ENCODE measurements at places on chromosomes 12 and 14. TPM values are rescaled to one million over a fixed set of nuclear protein-coding genes. Genes with fewer than 3 reads are reported as not detected.

DNA sequence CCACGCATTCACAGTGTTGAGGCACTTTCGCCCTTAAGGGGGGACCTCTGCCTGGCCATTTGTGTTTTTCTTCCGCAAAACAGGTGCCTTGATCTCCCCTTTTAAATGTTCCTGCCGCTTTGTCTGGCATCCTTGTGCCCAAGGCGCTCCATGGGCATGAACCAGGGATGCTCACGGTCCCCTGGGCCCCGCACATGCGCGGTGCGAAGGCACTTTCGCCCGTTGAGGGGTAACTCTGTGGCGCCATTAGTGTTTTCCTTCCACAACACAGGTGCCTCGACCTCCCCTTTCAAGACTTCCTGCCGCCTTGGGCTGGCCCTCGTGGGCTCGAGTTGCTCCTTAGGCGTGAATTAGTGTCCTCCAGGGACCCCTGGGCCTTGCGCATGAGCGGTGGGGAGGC is 335.5 kb downstream of the ALG10 start:
- no peak for DNase-seq

DNA sequence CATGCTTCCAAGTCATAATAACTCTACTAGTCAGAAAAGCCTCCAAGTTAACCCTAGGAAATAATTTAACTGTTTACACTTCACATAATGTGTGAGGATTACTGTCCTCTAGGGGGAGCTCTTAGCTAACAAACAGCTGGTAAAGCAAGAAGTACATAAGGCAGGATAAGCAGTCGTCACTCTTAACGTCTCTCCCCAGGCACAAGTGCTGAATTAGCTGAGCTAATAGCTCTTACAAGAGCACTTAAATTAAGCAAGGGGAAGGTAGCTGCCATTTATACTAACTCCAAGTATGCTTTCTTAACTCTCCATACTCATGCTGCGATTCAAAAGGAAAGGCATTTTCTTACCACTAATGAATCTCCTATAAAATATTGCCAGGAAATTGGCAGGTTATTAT is 79.3 kb upstream of the TSPAN11 start:
- DNase-seq: no peak

- DNase-seq: no peak
Measured at GRCh38 chr12:70837026-70837425, 83.5 kb downstream of the PTPRR start.

GRCh38 chr12:114013575-114014345 is 47.6 kb upstream of the RBM19 start:
- no peak for DNase-seq

DNA sequence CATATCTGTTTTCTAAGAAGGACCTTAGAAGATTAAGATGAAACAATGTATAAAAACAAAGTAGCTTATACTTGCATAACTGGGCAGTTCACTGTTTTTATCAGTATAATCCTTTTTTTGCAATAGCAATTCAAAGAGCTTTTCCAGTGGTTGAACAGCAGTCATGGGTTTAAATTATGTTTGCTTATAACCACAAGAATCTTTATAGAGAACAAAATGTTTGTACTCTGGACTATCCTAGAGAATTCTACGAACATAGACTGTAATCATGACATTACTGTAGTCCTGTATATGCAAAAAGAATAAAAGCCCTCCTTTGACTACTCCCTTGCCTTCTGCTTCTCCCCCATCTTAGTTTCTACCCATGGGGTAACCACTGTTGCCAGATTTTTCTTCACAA is 5.7 kb downstream of the FAM177A1 start:
- no peak for DNase-seq

DNA sequence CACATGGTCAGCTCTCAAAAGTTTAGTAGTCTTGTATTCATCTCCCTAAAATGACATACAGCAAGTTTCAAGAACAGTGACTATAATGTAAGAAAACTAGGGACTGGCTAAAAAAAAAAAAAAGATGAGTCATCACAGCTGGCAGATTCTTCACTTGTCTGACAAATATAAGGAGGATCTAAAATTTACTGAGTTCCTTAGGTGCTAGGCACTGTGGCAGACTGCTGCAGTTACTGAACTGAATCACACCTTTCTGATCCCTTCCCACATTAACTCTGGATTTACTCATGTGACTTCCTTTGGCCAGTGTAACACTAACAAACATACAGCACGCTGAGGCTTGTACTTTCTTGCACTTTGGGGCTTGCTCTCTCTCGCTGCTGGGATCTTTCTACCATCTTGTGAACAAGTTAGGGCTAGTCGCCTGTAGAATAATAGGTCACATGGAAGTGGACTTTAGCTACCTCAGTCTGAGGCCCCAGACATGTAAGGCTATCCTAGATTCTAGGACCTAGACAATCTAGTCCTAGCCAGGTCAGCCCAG is 32.1 kb downstream of the BAZ1A start:
- DNase-seq: no peak

- no peak for DNase-seq
Measured at GRCh38 chr14:58200480-58200841, 512 bp downstream of the ACTR10 start.

DNA sequence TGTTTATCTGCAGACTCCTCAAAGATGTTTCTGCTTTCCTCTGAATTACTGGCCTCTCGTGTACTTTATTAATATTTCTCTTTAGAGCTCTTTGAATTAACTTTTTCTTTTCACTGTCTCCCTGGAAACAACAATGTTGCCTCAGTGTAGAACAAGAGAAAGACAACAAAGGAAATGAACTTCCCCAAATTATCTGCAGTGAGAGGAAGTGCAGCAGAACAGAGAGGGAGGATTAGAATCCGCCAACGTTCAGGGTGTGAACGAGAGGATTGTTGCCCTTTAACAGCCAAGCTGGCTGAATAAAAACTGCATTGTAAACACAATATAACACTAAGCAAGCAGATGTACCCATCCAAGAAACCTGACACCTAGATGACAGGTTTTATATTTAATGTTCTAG is 375.9 kb downstream of the GALC start:
- no peak for DNase-seq

GRCh38 chr12:67103521-67103920 is 165.6 kb upstream of the CAND1 start:
- DNase-seq: no peak

DNA sequence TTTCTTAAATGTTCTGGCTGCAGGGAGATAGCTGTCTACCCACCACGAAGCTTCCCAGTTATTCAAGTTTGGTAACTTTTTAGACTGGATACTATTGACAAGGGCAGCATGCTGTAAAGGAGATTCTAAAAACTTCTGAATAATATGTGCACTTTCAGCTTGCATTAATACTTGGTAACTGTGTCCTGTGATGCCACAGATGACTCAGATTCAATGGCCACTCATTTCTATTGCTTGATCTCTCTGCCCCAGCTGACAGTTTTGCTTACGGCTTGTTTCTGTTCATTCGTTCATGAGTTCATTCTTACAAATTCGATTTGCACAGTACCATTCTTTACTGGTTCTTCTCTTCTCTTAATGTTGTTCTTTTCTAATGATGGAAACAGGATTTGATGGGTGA is 142.8 kb downstream of the PELI2 start:
- no peak for DNase-seq

DNA sequence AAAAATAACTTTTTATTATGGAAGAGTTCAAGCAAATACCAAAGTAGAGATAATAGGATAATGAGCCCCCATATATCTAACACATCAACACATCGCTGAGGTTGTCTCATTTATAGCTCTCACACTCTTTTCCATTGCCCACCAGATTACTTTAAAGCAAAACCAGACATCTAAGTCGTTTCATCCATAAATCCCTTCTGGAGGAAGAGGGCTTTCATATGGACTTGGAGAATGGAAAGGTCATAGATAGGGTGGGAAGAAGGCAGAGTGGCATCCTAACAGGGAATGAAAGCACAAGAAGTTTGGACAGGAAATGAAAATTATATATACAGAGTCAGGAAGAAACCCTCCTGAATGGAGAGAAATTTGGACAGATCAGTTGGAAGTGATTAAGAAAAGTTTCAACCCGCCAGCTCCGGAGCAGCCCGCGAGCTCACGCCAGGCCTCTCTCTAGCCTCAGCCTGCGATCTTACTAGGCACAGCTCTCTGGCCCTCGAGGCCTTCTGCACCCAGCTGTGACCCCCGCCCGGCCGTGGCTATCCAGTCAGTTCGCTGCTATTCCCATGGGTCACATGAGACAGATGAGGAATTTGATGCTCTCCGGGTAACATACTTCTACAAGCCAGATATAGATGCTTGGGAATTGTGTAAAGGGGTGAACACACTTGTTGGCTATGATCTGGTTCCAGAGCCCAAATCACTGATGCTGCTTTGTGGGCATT is 48.4 kb upstream of the NID2 start:
- no peak for DNase-seq

GRCh38 chr12:47978598-47978873 is 15.1 kb downstream of the TMEM106C start:
- no peak for DNase-seq

- DNase-seq: no peak
Measured at GRCh38 chr14:95233702-95234241, 76.4 kb upstream of the DICER1 start.

DNA sequence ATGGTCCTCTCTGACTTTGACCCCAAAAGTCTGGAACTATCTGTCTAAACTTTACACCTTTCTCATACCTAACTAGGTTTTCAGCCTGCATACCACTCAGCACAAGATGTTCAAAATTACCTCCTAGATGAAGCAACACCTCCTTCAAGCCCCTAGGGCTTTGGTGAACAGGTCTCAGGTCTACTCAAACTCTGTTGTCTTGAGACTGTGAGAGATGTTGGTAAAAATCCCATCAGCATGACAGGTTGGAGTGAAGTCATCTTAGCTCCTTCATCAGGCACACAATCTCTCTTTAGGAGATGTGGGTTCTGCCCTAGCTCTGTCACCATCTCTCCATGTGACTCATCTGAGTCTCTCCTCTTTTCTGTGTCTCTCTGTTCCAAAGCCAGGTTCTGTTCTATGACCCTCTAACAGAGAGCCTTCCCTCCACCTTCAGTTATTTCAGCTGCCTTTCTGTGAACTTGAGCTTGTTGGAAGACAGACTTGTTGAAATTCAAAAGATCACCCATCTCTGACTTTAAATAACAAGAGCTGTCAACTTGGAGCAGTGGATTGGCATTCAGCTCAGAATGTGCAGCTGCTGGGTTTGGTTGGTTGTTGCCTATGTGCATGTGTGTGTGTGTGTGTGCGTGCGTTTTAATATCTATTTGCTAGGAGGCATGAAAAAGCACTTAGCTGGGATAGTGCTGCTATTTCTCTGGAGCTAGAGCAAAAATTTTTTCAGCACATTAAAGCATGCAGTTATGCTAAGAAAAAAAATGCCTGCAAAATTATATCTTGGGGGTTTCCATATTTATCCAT is 130.7 kb downstream of the CRACR2A start:
- DNase-seq: no peak

GRCh38 chr14:106268013-106268727 is 741.8 kb downstream of the TMEM121 start:
- DNase-seq: no peak

- DNase-seq: no peak
Measured at GRCh38 chr12:56010111-56010570, 10.7 kb upstream of the IKZF4 start.

GRCh38 chr12:69843608-69844007 is 18.6 kb downstream of the MYRFL start:
- DNase-seq: no peak

VRTN gene
- total RNA-seq: not detected

MGAT4C gene
- 0.67 TPM for total RNA-seq

C12orf60 gene
- 0.17 TPM for total RNA-seq

FGF6 gene
- not detected for total RNA-seq

TCL1A gene
- not detected for total RNA-seq

CCDC85C gene
- 22.6 TPM for total RNA-seq

PRPH gene
- not detected for total RNA-seq

FAM90A1 gene
- 0.43 TPM for total RNA-seq

CYP46A1 gene
- total RNA-seq: 1.3 TPM

Measured in upper lobe of right lung (tissue), 1 donor.